Panc1 (cell line): ENCODE measurements at places on chromosomes 2 and 18.

GRCh38 chr2:200665626-200666453 lies 80.0 kb downstream of the AOX1 start:
- DNase-seq, result no peak

GRCh38 chr2:229539628-229540027 lies 174.7 kb downstream of the DNER start:
- no peak for DNase-seq

DNA sequence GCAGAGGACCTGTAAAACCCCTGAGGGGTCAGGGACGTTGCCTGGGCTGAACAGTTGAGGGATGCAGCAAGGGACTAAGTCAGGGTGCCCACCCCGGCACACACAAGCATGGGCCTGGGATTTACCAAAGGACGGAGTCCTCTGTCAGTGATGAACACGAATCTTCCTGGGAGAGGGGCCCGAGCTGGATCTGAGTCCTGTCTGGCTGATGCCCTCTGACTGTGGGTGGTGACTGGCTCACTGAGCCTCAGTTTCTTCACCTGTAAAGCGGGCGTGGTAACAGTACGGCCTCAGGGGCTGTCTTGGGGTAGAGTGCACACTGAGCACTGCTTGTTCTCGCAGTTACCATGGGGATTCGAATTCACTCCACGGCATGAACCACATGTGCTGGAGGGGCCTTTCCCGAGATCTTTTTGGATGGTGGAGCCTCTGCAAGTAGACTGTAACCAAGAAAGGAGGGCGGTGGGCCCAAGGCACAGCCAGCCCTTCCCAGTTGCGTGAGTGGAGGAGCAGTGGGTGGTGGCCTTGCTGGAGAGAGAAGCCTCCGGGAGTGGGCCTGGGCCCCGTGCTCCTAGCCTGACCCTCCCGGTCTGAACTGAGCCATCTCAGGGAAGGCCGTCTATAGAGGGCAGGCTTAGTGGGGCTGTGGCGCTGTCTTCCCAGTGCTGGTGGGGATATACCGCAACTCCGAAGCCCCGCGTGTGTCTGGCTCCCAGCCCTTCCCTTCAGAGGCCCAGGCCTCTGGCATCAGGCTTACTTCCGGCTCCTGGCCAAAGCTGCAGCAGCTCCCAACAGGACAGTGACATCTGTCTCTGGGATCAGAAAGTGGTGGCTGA lies 130.8 kb upstream of the HS6ST1 start:
- no peak for DNase-seq

DNA sequence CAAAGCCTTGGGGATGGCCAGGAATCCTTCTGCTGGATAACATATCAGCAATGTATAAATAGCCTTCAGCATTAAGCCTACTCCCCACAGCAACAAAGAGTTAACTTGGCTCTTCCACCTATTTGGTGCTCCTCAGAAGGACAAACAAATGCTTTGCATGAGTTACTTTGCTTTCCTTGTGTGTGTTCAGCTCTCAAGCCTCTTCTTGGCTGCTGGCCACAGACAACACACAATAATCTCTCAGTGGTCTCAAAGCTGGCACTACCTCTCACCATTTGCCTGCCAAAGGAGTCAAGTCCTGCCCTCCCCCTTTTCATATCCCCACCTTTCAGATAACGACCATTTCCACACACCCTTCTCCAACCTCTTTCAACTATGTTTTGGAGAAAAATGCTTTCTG lies 17.5 kb downstream of the FTCDNL1 start:
- no peak for DNase-seq

DNA sequence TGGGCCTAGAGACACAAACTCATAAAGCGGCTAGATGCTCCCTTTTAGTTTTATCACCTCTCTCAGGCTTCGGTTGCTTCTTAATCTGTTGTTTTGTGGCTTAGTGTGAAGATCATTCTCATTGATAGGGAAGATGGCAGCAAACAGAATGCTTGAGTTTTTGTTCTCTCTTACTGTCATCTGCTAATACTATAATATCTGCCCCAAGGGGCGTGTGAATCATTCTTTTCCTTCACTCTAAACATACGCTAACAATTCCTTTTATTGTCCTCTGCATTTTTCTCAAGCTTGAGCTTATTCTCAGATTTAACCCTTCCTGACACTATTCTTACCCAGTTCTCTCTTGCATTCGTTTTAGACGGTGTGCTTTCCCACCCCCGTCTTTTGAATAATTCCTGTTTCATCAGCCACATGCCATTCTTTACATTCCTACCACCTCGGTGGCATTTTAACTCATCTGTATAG lies 323.9 kb upstream of the NRP2 start:
- no peak for DNase-seq

DNA sequence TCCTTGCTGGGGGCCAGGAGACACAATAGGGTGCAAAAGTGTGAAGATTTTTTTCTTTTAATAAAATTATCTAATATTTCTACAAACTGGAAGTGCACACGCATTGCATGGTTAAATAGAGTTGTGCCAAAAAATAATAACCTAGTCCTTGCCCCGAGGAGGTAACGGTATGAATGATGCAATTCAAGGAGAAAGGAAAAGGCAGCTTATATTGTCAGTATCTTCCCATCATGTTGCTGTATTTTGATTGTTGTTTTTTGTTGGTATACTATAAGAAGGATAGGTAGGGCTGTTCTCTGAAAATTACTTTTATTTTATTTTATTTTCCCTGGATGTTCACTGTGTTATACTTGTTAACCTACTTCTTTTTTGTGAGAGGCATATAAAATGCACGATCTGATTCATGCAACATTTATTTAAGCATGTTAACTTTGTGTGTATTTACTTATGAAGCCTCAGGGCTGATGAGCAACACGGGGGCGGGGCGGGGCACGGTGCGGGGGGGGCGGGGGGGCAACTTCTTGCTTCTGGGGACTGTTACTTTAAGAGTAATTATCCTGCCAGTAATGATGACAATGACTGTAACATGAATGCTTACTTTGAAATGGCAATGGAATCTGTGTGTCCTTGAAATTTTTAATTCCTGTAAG lies 118.6 kb downstream of the AQP4 start:
- DNase-seq, result peak; percentile 38

- no peak for DNase-seq
These were observed 6.5 kb downstream of the PTMA start for GRCh38 chr2:231714639-231715498.

GRCh38 chr18:62979176-62979575 lies 263.8 kb downstream of the PHLPP1 start:
- DNase-seq, result no peak

- no peak for DNase-seq
These were observed at the start of gene STON1 for GRCh38 chr2:48530033-48530811. Gene STON1 (plus strand): TSS chr2:48530154. CDS start chr2:48580634, 50,480 bp downstream.

- no peak for DNase-seq
These were observed 41.6 kb downstream of the LRRC30 start for GRCh38 chr18:7272311-7273049.

- DNase-seq, result no peak
These were observed 33.7 kb upstream of the WDR75 start for GRCh38 chr2:189407281-189408209.

GRCh38 chr18:49645841-49646351 lies 84.0 kb downstream of the LIPG start:
- DNase-seq, result no peak

GRCh38 chr2:159013103-159013502 lies 44.7 kb downstream of the TANC1 start:
- DNase-seq, result no peak

DNA sequence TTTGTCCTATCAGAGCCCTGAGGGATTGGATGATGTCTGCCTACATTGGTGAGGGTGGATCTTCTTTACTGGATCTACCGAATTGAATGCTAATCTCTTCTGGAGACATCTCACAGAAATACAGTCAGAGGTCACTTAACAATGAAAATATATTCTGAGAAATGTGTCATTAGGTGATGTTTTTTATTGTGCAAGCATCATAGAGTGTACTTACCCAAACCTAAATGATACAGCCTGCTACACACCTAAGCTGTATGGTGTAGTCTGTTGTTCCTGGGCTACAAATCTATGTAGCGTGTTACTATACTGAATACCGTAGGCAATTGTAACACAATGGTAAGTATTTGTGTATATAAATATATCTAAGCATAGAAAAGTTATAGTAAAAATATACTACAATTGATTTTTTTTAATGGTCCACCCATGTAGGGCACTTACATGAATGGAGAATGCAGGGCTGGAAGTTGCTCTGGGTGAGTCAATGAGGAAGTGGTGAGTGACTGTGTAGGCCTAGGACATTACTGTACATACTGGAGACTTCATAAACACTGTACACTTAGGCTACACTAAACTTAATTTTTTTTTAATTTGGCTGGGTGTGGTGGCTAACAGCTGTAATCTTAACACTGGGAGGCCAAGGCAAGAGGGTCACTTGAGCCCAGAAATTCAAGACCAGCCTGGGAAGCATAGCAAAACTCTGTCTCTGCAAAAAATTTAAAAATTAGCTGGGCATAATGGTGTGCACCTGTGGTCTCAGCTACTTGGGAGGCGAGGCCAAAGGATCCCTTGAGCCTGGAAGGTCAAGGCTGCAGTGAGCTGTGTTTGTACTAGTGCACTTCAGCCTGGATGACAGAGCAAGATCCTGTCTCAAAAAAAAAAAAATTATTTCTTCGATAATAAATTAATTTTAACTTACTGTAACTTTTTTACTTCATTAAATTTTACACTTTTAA lies 226.3 kb upstream of the UBE2E3 start:
- no peak for DNase-seq

- no peak for DNase-seq
These were observed 22.0 kb downstream of the KATNAL2 start for GRCh38 chr18:46939337-46939963.

GRCh38 chr18:48445540-48445939 lies 36.4 kb upstream of the ZBTB7C start:
- peak; percentile 53 for DNase-seq

- DNase-seq, result no peak
These were observed 10.9 kb upstream of the PEX13 start for GRCh38 chr2:61006486-61007105.

- DNase-seq, result no peak
These were observed 45.3 kb upstream of the SERPINE2 start for GRCh38 chr2:224084266-224084892.

DNA sequence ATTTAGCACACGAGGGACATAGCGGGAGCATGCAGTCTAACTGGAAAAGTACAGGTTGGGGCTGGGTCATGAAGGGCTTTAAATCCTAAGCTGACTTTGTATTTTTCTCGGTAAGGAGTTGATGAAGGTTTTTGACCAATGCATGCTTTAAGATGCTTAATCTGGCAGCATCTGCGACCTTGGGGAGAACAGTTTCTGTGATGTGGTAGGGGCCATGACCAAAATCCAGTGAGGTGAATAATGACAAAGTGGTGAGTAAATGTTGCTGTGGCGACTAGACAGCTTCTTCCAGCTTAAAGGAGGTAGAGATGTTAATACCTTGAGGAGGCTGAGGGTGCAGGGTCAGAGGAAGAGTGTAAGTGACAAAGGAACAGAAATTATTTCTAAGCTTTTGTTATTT lies 174.6 kb upstream of the ALPP start:
- DNase-seq, result no peak

DNA sequence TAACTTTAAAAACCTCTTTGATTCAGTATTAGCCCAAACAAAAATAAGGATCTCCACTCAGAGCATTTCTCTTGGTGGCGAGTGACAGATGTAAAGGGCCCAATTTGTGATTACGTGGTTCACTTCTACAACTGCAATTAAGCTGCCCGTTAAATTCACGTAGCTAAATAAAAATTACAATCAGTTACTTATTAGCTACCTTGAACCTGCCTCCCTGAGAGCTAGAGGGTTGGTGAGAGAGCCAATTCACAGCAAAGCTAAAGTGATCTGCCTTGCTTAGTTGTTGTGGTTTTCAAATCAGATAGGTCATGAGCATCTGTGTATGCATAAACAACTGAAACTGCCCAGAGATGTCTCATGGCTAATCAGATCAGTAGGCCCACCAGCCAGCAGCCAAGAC lies 156.7 kb downstream of the RNF152 start:
- no peak for DNase-seq

DNA sequence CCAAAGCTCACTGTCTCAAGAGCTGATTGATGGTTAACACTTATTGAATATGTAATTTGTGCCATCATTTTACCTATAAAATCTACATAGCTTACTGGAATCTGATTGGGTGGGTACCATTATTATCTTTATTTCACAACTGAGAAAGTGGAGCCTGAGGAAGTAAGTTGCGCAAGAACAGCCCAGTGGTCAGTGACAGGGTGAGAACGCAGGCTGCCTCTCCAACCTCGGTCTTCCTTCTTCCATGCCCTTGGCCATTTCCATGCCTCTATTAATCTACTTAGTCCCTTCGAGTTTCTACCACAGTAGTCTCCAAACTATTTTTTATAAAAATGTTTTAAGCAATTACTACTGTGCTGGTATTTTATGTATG lies 390.9 kb upstream of the VWC2L start:
- DNase-seq, result no peak

- DNase-seq, result no peak
These were observed 166.3 kb upstream of the FN1 start for GRCh38 chr2:215601990-215602721.

DNA sequence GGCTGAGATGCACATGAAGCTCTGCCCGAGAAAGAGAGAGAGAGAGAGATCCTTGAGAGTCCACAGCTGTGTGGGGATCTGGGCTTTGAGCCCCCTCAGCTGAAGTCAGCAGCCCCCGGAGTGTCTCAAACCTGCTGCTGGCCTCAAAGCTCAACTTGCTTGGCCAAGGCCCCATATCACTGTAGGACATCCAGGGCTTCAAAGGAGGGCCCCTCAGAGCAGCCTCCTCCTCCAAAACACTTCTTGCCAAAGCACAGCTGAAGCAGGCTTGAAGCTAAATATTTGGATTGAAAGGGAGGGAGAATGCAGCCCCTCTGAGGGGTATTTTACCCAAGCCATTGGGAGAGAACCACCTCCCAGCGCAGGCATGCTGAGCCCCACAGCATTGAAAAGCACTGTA lies 357.6 kb downstream of the OSR1 start:
- no peak for DNase-seq

DNA sequence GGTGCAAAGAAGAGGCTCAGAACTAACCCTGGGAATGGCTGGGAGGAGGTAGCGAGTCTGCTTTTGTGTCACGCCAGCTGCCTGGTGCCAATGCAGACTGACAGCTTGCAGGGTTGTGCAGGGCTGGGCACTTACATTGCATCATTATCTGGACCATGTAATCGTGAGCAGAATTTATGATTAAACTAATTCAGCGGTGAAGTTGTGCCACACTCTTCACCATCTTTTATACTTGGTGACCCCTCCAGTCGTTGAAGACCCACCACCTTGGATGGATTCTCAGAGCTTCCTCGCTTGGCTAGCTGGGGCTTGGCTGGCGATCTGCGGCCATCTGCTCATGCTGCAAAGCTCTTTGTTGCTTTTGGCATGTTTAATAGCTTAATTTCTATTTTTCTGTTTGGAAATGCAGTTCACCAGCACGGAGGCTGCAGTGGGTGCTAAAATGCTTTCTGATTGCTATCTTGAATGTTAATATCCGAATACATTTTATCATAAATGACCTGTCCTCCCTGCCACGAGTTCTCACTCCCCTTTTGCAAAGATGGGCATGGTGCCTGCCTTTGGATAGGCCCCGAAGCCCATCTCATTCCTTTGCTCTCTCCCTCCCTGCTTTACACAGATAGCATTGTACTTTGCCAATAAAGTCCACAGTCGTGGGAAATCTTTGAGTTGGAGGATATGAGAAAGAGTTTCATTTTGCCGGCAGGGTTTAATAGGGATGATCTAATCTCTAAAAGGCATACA lies 188.2 kb downstream of the PRKCE start:
- no peak for DNase-seq
